Activated CD4-positive, alpha-beta T cell treated with anti-CD3 and anti-CD28 coated beads for 36 hours (primary cell): ENCODE measurements at places on chromosomes 7 and 10. TPM values are rescaled to one million over a fixed set of nuclear protein-coding genes. Genes with fewer than 3 reads are reported as not detected.

DNA sequence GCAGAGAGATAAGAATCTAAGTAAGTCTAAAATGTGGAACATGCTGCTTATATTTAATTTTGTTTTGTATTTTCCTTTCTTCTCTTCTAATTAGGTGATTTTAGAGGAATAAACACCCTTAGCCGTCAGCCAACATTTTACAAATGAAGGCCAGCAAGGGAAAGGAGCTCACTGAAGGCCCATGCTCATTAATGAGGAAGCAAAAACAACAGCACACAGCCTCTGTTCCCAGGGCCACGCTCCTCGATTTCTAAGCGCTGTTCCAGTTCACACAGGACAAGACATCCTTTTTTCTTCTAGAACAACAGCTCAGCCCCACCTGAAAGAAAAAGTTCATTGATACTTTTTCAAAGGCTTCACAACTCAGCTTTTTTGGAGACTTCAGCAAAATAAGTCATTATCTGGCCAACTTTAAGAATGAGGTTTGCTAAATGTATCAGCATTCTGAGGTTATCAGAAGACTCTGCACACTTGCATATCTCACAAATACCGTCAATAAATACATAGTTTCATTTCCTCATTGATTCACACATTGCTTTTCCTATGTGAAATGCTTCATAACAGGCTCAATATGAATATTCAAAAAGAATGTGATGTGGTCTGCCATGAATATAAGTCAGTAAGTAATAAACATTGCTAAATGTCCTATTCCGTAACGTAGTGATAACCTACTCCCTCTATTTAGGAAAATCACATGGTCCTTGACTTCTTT is 34.8 kb upstream of the SFMBT2 start:
- H3K4me1 ChIP-seq = no peaks in the 10 kb centered on the region
- H3K27me3 ChIP-seq = peaks cover 2% of the 10 kb centered on the region
- no peak overlapping the region for H3K4me3 ChIP-seq

GRCh38 chr10:93760490-93760889 is 2.8 kb downstream of the LGI1 start:
- no peak for DNase-seq
- H3K4me3 ChIP-seq = no peak overlapping the region
- no peak overlapping the region for H3K27ac ChIP-seq
- H3K4me1 ChIP-seq = peaks cover 7% of the 10 kb centered on the region

GRCh38 chr10:62796896-62797295 is 7.6 kb upstream of the ADO start:
- H3K4me3 ChIP-seq = no peak overlapping the region
- peaks cover 15% of the 10 kb centered on the region for H3K27me3 ChIP-seq
- H3K27ac ChIP-seq = no peak overlapping the region
- peaks cover 4% of the 10 kb centered on the region for H3K4me1 ChIP-seq
- no peak for DNase-seq

DNA sequence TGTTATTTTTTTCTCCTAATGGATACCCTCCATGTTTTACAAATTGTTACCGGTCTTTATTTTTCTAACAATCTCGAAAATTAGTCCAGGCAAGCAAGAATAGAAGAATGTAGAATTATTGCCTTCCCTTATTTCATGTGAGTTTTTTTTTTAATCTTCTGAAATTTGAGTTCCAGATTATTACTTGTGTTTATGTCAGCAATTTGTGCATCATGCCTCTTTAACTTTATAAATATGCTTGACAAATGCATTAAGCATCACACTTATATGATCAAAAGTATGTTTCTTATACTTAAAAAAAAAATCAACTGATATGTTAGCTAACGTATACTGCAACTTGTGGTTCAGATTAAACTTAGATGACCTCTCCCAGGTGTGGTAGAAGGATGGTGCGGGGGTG is 242.7 kb upstream of the VSTM2A start:
- H3K36me3 ChIP-seq = no peaks in the 10 kb centered on the region
- H3K4me1 ChIP-seq = no peaks in the 10 kb centered on the region
- no peak overlapping the region for H3K4me3 ChIP-seq
- no peaks in the 10 kb centered on the region for H3K27me3 ChIP-seq
- no peak for DNase-seq

DNA sequence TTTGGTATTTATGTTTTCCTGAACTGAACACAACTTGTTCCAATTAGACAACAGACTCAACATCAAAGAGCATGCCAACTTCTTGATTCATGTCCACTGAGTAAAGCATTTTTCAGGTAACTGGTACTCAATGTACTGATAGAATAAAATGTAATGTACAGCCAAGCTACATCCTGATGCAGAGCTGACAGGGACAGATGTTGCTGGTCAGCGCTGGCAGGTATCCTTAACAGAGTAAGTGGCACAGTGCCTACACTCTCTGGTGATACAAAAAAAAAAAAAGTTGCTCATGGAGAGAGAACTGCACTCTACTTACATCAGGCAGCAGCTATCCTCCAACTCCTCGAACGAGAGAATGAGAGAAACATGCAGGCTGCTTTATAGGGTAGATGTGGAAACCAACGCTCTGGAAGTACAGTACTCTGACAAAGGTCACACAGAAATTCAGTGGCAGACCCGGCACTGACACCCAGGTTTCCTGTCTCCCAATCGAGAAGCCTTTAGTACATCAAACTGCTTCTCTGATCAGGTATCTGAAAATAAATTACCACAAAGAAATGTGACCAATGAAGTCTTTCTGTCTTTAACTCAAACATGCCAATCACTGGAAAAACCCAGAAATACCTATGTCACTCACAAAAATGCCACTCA is 4.6 kb downstream of the ITGB1 start:
- peak; percentile 19 for DNase-seq
- H3K36me3 ChIP-seq = no peaks in the 10 kb centered on the region
- H3K27me3 ChIP-seq = no peaks in the 10 kb centered on the region
- peak overlapping the region; percentile 37 for H3K4me3 ChIP-seq

DNA sequence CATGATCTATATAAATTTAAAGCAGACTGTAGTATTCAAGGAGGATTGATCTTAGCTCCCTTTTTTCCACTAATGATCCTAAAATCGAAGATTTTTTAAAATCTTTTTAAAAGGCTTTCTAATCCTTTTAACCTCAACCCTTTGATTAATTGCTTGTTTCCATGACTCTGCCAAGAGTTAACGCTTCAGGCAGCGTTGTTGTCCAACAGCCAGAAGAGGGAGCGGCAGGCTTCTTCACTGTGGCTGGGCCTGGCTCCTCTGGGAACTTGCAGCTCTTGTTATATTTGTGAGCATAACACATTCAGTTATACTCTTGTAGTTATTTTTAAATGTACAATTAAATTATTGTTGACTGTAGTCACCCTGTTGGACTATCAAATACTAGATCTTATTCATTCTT is 26.3 kb downstream of the CRCP start:
- H3K4me1 ChIP-seq = no peaks in the 10 kb centered on the region
- H3K36me3 ChIP-seq = peaks cover 66% of the 10 kb centered on the region
- no peaks in the 10 kb centered on the region for H3K27me3 ChIP-seq
- no peak overlapping the region for H3K4me3 ChIP-seq

- H3K27me3 ChIP-seq = peaks cover 12% of the 10 kb centered on the region
- H3K4me3 ChIP-seq = no peak overlapping the region
- no peak for DNase-seq
These were observed 6.0 kb upstream of the NPVF start for GRCh38 chr7:25234336-25234735.

- H3K36me3 ChIP-seq = no peaks in the 10 kb centered on the region
- no peaks in the 10 kb centered on the region for H3K27me3 ChIP-seq
- no peak overlapping the region for H3K4me3 ChIP-seq
- no peaks in the 10 kb centered on the region for H3K4me1 ChIP-seq
- no peak for DNase-seq
- no peak overlapping the region for H3K27ac ChIP-seq
These were observed 237.8 kb upstream of the GALNT17 start for GRCh38 chr7:70893971-70894715.

The VSTM4 gene
- total RNA-seq = 0.07 TPM

The CDK1 gene
- total RNA-seq = 88.5 TPM

The IFIT1B gene
- total RNA-seq = not detected

The CYP2W1 gene
- not detected for total RNA-seq

The EXOC6 gene
- 12.1 TPM for total RNA-seq

The ENTPD1 gene
- not detected for total RNA-seq
